ENCODE measurements at places on chromosomes 2 and 18.

DNA sequence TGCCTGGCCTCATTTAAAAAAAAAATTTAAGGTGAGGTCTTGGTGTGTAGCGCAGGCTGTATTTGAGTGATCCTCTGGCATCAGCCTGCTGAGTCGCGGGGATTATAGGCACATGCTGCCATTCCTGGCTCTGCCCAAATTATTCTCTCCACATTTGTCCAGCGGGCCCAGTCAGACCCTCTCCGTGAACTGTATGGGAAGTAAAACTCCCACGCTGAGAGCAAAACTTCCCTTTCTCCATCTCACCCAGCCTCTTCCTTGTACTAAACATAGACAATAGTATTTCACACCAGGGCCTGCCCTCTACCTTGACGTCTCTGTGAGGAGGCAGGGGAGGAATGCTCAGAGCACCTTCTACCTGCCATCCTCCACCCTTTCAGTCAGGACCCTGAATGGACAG lies 37.0 kb downstream of the EIF4E2 start:
- DNase-seq: no peak

DNA sequence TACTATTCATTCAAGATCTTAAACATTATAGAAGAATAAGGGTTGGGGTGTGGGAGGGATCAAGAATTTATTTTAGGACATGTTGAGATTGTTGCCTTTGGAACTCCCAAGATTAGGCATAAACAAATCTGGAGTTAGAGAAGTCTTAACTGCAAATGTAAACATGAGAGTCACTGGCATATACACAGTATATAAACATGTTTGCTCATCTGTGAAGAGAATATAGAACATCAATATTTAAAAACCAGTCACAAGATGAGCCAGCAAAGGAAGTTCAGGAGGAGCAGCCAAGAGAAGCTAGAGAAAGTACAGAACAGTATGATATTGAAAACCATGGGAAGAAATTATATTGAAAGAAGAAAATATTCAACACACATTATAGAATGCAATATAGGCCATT lies 638.6 kb upstream of the SLC39A10 start:
- DNase-seq: no peak

GRCh38 chr2:229642371-229642770 lies 72.0 kb downstream of the DNER start:
- no peak for DNase-seq

DNA sequence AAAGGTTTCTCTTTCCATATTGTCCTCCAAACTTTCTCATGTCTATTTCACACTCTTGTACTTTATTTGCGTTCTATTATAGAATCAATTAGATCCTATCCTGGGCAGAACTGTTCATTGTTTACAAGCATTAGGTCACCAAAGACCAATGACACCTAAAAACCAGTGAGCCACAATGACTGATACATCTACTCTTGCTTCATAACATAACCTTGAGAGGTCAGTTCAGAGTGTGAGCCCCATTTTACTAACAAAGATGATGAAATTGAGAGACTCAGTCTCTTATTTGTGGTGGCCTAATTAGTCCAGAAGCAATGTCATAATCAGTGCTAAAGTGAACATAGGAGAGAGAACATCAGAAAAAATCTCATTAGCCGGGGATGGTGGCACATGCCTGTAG lies 248.9 kb upstream of the RBBP8 start:
- DNase-seq: no peak

DNA sequence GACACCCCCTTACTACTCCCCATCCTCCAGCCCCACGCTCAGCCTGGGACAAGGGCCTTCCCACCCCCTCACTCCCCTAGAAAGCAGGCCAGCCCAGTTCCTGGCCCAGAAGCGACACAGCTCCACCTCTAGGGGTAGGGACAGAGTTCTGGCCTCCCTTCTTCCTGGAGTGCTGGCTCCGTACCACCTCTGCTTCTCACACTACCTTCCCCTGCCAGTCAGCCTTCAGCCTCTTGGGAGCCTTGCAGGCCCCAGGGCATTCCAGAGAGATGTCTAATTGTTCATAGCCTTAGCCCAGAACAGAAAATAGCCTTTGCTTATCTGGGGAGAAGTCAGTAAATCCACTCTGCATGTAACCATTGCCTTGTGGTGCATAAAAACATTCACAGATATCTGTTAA lies 13.1 kb upstream of the CATIP start:
- DNase-seq: no peak

- DNase-seq: no peak
Observed at GRCh38 chr2:70673041-70673647, 94.9 kb downstream of the ADD2 start.
